Right cardiac atrium (tissue), 5 donors: ENCODE measurements at places on chromosomes 4 and X. TPM values are rescaled to one million over a fixed set of nuclear protein-coding genes. Genes with fewer than 3 reads are reported as not detected.

The FGFR3 gene
- total RNA-seq = 17.5 TPM

The VCX gene
- total RNA-seq = not detected

The CTAG1B gene
- total RNA-seq = not detected

DNA sequence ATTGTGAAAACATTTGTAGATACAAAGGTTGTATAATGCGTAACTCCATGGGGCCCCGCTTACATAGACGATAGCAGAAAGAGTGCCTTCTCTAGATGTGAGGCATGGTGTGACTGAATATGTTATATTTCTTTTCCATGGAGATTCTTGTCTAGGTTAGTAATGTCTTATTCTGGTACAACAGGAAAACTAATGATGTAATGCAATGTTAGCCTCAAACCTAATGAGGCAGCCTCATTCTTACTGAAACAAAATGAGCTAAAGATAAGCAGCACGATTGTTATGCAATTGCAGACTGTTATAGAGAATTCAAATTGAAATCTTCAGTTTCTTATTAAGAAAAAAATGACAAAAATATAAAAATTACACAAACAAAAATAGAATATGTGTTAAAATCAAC is 171.1 kb upstream of the ANKRD50 start:
- DNase-seq = no peak

- no peak for DNase-seq
Observed at GRCh38 chrX:106284431-106285025, 116.4 kb downstream of the PWWP3B start.

GRCh38 chrX:69319376-69319775 is 154.1 kb upstream of the PJA1 start:
- DNase-seq = no peak

- DNase-seq = no peak
Observed at GRCh38 chr4:77187322-77187721, 30.3 kb downstream of the CCNG2 start.

DNA sequence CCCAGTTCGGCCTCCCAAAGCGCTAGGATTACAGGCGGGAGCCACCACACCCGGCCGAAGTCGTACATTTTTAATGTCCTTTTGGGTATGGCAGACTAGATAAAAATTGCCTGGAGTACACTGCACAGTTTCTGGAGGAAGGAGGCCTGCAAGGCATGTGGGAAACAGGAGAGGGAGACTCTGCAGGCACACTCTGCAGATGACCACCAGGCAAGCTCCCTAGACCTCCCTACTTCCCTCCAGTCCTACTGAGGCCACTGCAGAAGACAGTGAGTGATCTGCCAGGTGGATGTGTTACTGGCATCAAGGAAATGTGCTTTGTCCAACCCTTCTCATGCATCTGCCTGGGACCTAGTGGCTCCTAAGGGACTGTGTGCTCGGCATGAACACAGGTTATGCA is 11.4 kb downstream of the PDLIM3 start:
- DNase-seq = no peak

GRCh38 chr4:54224996-54225597 is 4.0 kb upstream of the PDGFRA start:
- peak; percentile 63 for DNase-seq

DNA sequence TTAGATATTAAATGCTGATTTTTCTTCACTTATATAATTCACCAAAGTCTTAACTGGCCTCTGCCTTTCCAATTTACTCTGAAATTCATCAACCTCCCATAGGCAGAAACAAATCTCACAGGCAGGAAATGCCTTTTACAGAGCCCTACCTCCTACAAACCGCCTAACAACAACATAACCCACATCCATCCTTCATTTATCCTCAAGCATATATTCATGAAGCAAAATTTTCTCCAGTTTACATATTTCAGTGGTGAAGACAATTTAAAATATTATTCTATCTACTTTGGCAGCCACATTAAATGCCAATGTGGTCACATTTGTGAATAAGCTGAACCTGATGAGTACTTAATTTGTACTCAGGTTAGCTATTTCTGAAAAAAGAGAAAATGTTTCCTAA is 30.3 kb downstream of the SEPSECS start:
- DNase-seq = no peak

The AGTR2 gene
- 2.7 TPM for total RNA-seq

The FRG2 gene
- total RNA-seq = not detected

DNA sequence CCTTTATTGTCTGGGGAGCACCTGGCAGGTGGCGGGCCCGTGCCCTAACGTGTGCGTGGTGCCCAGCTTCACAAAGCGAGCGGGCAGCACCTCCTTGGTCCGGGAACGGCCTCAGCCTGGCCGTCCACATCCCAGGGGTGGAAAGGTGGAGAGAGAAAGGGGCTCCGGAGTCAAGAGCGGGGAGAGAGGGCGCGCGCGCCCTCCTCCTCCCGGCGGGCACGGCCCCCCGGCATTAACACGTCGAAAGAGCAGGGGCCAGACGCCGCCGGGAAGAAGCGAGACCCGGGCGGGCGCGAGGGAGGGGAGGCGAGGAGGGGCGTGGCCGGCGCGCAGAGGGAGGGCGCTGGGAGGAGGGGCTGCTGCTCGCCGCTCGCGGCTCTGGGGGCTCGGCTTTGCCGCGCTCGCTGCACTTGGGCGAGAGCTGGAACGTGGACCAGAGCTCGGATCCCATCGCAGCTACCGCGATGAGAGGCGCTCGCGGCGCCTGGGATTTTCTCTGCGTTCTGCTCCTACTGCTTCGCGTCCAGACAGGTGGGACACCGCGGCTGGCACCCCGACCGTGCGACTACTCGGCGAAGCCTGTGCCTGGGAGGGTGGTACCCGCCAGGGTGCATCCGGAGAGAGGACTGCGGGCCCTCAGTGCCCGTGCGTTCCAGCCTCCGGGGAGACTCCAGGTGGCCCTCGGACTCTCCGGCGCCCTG is at the start of gene KIT:
TSS of gene KIT (plus strand) at position 407 of the 701 bp plus-strand sequence. CDS start at position 465, 58 bp downstream.
- DNase-seq = peak; percentile 36

The KDR gene
- total RNA-seq = 20.9 TPM

The PNMA6F gene
- total RNA-seq = not detected

DNA sequence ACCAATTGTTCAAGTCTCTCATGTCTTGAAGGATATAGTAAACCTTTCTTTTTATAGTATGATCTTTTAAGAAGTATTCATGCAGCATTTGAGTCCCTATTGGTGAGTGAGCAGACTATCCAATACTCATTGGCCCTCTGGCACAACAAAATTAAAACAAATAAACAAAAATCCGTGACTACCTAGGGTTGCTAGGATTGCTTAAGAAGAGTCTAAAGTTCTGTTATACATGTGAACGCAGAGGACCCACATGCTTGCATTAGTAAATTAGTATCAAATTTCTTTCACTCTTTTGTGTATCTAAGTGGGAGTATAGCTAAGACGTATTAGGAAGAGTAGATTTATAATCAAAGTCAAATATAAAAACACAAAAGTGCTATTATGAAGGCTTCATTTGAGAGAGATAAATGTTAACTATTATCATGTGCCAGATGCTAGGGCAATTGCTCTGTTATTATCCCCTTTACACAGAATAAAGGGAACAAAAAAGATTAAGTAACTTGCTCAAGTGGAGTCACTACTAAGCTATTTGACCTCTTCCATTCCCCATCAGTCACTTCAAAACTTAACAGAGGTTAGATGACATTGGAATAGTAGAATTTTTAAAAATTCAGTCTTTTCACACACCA is 29.2 kb upstream of the LARP1B start:
- no peak for DNase-seq

DNA sequence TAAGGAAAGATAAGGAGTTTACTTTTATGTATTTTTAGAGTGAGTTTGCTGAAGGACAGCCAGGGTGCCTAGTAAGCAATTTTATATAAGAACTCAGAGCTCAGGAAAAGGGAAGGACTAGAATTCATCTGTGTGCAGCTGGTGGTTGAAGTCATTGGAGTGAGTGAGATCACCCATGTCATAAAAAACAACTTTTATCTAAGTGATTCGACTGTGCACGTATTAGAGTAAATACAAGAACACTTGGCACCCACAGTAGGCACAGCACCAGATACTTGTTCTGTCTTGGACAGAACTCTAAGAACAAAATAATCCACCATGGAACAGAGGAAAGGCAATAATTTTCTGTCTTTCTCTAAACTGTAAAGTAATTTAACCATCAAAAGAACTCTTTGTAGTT is 31.6 kb downstream of the SYNPO2 start:
- DNase-seq = peak; percentile 36

- no peak for DNase-seq
Observed at GRCh38 chr4:183299464-183299863, 20.6 kb downstream of the CLDN22 start.

The GNL3L gene
- total RNA-seq = 22.6 TPM

The LRCH2 gene
- 5.7 TPM for total RNA-seq

DNA sequence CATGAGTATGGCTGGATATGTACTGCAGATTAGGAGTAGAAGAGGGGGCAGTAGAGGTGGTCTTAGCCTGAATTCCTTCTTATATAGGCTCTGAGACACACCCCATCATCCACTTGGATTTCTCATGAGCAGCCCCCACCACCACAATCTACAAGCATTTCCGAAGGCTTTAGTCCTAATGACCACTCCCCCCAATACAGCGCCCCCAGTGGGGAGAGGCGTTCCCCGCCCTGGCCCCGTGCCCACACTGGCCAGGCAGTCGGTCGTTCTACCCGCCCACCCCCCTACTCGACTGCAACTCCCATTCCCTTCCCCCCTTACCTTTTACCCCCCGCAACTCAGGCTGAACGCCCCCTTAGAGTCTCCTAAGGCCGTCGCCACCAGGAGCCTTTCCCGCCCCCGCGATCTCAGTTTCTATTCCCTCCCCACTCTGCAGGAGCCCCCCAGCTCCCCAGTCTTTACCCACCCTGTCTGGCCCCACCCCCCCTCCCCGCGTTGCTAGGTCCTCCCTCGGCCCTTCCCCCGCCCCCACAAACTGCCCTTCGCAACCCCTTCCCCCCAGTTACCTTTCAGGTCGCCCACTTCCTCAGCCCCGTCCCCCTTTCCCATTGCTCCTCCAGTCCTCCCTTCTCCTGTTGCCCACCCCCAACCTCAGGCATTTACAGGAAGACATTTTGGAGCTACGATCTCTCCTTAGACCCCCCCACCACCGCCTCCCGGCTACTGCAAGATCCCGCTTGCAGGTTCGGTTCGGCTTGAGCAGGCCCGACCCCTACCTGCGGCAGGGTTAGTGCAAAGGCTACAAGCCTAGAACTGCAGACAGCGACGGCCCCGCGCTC is 468 bp downstream of the ZMYM3 start:
- DNase-seq = peak; percentile 34

- no peak for DNase-seq
Observed at GRCh38 chr4:26094076-26094475, 180.1 kb downstream of the SMIM20 start.

DNA sequence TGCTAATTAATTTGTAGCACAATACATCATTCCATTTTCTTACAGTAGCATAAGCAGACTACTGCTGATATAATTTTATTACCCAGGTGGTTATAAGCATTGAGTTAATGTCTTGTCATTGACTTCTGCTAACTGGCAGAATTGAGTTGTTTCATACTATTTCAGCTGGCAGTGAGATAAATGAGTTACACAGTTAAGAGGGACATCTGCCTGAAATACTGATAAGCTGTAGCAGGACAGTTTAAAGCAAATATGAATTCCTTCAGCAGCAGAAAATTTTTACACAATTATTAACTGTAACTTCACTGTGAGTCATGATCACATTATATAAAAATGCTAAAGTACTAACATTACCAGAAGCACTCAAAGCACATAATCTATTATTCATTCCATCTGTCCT is 326.8 kb downstream of the INPP4B start:
- DNase-seq = no peak

- no peak for DNase-seq
Observed at GRCh38 chrX:49129427-49129826, 5.9 kb upstream of the GPKOW start.

DNA sequence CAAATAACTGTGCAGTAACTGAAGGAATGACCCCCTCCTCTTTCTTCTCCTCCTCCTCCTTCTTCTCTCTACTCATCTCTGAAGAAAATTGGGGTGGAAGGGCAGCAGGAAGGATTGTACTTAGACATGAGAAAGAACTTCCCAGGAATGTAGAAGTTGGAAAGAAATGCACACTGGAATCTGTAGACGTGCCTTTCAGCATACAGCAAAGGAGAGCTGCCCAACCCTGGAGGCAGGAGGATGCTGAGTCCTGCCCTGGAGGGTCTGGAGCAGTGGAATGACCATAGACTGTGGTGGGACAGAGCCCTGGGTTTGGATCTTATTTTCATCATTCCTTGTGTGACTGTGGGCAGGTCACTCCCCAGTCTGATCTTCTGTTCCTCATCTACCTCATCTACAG is 80.1 kb downstream of the PJA1 start:
- DNase-seq = no peak

The SPANXA1 gene
- not detected for total RNA-seq

- peak; percentile 9 for DNase-seq
Observed at GRCh38 chrX:23228950-23229448, 105.7 kb upstream of the PTCHD1 start.

- no peak for DNase-seq
Observed at GRCh38 chr4:94766856-94767255, 9.1 kb downstream of the BMPR1B start.

DNA sequence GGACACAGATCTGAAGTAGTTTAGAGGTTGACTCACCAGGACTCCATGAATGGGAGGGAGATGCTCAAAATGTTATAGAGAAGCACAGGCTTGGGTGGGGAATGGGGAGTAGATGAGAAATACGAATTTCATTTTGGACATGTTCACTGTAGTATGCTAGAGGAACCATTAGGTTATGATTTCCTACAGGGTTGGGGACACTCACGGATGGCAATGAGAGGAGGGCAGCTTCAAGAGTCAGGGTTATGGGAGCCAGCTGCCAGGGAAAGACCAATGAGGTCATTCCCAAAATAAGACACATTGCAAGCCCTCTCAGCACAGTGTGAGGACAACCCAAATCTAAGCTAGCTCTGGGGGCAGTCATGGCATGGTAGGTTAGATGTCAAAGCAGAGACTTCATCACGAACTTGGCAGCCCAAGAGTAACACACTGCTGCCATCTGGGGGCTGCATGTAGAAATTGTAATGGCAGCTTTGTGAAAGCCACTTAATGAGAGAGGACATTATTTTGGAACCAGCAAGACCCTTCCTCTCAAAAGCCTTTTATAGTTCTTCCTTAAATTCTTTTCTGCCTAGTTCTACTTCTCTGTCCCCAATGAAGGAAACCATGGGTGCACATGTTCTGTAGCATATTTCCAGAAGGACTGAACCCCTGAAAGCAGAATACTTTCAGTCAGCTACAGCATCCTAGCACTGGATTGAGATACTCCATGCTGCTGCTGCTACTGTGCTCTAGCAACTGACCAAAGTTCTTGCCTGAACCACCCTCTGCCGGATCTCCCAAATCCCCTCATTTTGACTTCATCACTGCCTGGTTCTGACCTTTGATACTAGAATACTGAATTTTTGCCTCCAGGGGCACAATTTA is 16.2 kb upstream of the ZCCHC12 start:
- no peak for DNase-seq

DNA sequence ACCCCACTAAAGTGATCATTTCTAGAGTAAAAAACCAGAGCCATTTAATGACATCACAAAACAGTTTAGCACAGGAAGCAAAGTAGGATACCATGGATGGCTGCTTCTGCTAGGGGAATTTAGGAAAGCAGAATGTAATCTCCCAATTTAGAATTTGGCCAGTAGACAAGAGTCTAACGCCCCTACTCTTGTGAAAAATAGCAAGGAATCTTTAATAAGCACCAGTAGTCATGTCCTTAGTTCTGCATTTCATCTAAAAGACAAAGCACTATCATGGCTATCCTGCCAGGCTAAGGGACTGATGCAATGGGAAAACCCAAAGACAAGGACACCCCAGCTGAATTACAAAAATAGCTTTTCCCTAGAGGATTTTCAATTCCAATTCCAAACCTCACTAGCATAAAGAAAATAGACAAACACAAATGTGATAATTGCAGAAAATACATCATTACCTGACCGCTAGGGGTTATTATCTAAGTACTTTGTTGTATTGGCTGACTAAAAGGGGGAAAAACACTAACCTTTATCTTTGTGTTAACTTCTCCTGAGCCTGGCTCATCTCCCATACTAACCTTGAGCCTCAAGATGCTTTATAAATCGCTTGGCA is 2.6 kb upstream of the AMMECR1 start:
- no peak for DNase-seq
